Muscle of back (tissue), 13 donors: ENCODE measurements at places on chromosomes 4 and X.

DNA sequence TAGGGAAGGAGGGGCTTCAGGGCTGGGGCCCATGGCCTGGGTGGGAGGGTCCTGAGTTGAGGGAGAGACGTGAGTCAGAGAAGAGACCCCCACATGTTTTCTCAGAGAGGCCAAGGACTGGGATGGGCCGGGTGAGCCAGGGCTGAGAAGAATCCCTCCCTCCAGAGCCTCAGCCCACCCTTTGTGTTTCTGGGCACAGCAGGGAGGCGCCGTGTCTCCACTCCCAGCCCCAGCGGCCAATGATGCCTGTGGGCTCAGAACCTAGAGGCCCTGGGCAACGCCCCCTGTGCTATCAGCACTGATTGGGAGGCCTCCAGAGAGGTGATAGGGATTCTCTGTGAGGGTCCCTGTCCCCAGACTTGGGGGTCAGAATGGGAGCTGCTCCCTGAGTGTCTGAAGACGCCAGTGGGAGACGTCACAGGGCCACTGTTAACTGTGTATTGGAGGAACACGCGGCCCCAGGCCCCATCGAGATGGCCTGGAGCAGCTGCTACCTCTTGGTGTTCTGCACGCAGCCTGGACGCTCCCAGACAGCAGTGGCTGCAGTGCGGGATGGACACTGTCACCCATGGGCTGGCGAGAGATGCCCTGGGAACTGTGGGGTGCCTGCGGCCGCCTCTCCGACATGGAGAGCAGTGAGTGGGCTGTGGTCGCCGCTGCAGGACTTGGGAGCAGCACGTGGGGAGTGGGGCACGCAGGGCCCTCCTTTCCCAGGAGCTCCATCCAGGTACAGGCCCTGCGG, 8.5 kb downstream of the FGFRL1 start:
- DNase-seq = no peak

DNA sequence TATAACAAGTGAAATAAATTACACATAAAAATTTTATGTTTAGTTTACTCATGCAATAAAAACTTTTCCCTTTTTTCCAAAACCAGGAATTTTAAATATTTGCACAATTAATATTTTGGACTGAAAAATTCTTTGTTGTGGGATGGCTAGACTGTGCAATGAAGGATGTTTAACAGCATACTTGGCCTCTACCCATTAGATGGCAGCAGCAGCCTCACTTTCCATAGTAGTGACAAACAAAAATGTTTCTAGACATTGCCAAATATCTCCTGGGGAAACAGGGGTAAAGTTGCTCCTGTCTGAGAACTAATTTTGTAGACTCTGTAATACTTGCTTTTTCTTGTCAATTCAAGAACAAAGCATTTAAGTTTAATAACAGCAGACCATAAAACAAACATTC, 49.8 kb downstream of the SCLT1 start:
- peak; percentile 8 for DNase-seq

DNA sequence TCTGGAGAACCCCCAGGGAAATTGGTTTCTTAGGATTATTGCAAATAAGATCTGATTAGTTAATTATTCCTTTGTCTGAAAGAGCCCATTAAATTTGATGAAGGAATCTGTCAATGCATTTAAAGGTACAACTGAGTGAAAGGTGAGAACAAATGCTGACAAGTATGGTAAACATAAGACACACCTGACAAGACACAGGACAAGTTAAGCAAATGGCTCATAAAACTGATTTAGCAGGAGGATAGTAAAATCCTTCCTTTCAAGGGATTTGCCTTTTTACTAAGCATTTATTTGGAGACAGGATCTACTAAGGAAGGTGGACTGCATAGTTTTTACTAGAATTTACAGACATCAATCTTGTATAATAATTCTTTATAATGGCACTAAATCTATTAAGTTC, 553.9 kb downstream of the SPRY1 start:
- DNase-seq = no peak

- peak; percentile 14 for DNase-seq
These were observed 49.4 kb upstream of the RASSF6 start for GRCh38 chr4:73669410-73670183.

- DNase-seq = no peak
These were observed 14.6 kb upstream of the SPRY1 start for GRCh38 chr4:123381996-123382395.
